ENCODE measurements at places on chromosomes 13 and 19. TPM values are rescaled to one million over a fixed set of nuclear protein-coding genes. Genes with fewer than 3 reads are reported as not detected.

The FPR1 gene
- 0.57 TPM for total RNA-seq

The PDE4C gene
- total RNA-seq, result 0.13 TPM

The SYNGR4 gene
- total RNA-seq, result not detected

The IFNL1 gene
- not detected for total RNA-seq

DNA sequence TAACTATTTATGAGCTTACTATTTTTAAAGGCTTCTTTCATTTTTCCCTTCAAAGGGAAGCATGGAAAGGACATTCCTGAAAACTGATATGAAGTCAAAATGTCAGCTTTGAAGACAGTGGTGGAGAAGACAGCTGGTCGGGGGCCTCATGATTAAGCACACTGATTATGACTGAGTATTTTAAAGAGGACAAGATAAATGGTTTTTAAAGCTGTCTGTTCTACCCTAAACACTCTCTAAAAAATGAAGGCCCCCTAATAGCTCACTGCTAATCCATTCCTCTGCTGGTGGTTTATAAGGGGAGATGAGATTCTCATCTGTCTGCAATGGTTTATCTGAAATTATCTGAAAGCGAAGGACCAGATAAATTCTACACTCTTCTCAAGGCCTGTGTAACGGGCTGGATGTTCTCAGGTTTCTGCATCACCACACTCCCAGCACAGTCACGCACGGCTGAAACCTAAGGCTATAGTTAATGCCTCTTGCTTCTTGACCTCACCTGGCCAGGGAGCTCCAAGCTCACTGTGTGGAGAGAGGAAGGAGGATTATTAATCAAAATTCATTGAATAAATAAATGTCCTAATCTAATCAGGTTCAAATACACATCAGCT lies 86.9 kb upstream of the DOCK9 start:
- no peak for DNase-seq

- DNase-seq, result no peak
Measured at GRCh38 chr19:30558793-30559192, 186.6 kb downstream of the ZNF536 start.

DNA sequence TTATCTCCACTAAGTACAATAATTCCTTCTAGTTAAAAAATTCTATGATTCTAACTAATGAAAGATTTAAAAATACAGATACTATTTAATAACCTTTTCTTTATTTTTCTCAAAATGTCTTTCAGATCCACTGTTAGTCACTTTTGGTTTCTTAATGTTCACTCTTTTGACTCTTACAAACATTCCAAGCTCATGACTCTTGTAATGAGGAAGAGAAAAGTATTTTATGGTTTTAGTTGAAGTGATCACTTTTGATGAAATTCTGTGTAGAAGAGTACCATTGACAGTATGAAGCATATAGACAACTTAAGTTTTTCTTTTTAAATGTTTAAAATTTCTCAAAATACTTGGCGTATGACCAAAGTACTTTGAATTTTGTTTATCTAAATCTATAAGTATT lies 27.8 kb downstream of the COG3 start:
- peak; percentile 64 for DNase-seq

- no peak for DNase-seq
Measured at GRCh38 chr13:75366380-75367280, 115.3 kb downstream of the TBC1D4 start.

GRCh38 chr13:101454767-101455166 lies 2.3 kb downstream of the ITGBL1 start:
- DNase-seq, result peak; percentile 81

DNA sequence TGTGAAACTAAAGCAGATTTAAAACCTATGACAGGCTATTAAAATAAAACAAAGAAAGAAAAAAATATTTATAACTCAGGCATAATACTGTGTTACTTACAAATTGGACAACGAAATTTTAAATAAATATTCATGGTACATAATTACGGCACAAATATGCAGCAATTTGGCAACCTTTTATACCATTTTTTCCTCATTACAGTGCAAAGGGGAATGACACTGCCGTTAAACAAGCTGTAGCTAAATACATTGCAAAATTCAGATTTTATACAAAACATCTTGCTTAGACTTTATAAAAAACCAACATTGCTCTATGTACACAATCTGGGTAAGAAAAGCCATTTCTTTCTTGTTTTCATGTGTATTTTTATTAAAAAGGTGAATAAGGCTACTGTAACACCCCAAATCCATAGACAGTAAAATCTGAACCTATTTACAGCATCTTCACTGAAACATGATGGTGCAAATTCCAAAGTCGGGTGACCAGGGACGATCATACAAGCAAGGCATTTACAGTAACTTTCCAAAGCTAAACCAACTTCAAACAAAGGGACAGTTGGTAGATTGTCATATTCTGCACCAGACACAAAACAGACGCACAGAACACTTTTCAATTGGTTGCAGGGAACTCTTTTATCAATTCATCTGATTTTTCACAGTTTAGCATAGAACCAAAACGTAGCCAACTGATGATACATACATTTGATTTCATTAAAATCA lies 45.5 kb downstream of the EFNB2 start:
- no peak for DNase-seq

DNA sequence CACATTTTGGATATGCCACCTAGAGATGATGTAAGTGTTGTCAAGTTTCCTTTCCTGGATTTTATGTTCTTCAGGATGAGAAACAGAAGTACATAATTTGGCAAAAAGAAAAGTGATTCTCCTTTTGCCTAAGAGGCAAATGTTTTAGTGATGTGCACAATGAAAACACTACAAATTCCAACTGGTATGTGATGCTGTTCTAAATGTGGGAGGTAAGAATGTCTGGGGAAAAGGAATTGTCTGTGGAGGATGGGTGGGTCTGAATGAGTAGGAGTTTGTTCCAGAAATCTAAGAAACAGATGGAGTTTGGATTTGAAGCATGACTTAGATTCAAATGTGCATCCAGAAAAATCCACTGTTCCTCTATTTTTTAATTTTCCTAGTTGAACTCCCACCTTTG lies 473.6 kb upstream of the SPRY2 start:
- no peak for DNase-seq

DNA sequence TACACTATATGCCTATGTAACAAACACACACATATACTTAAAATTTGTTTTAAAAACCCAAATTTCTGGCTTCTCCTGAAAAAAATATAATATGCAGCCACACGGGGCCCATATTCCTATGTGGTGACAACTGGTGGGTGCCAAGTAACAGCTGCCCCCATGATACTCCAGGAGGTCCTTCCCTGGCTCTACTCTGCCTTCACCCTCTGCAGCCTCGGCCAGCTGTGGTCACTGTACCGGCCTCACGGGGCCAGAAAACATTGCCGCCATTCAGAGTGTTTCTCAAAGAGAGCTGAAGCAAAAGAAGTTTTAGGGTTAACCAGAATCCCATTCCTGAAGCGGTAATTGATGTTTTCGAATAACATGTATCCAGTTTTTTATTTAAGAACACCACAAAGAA lies 32.6 kb upstream of the POP4 start:
- DNase-seq, result no peak

GRCh38 chr19:36006955-36007354 lies 1.7 kb downstream of the SYNE4 start:
- DNase-seq, result no peak
